ENCODE measurements at places on chromosomes 2 and 18. TPM values are rescaled to one million over a fixed set of nuclear protein-coding genes. Genes with fewer than 3 reads are reported as not detected.

DNA sequence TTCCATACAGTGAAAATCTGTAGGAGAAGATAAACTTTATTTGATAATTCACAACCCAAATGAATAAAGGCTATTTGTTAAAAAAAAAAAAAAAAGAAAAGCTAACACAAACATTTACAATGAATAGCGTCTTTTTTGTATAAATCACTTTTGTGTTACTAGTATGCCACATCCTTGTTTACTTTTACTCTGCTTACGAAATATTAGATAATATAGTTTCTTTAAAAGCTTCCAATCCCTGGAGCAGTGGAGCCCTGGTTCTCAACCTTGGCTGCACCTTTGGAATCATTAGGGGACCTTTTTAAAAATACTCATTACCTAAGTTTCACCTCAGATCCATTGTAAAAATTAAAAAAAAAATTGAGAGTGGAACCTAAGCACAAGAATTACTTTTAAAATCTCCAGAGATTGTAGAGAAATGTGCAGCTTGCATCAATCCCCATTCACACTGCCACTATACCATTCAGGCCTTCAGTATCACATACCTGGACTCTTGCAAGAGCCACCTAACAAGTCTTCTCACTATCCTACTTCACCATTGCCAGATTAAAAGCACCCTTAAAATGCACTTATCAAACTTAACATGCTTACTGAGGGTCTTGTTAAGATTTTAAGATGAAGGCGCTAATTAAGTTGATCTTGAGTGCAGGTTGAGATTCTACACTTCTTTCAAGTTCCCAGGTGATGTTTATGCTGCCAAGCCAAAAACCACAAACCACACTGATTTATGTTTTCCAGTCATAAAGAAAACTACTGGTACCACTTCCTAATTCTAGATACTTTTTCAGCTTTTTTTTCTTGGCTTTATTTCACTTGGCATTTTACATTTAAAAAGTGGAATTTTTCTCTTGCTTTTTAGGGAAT lies 59.7 kb upstream of the ZC3H15 start:
- DNase-seq, result no peak

DNA sequence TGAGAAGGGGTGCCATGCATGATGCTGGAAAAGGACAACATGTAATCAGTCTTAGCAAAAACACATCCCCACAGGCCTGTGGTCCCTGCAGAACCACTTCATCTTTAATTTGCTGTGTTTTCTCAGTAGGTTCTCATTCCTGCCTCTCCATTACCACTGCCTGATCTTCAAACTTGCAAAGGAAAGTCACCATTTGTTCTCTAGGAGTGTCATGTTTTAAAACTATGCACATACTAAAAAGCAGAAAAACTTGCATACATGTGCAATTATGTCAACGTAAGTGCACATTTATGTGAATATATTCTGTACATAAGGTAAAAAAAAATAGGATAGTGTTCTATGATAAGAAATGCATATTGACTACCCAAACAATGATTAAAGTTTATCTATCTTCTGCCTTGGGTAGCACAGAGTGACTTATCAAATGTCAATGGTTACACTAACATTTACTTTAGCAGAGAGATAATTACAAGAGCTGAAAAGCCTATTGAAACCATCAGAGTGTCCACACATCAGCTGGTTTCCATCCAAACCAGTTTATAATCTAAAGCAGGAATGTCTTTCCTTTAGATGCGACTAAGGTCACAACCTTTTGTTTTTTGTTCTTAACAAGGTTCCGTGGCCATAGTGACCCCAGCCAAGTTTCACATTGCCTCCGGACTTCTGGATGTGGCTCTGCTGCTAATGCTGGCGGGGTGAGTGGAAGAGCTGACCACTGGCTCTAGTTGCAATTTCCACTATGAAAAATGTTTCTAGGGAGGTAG lies 58.7 kb upstream of the RMDN2 start:
- no peak for DNase-seq

GRCh38 chr18:71673498-71673897 lies 870.6 kb downstream of the CBLN2 start:
- DNase-seq, result no peak

- no peak for DNase-seq
Measured at GRCh38 chr2:120452945-120453634, 107.2 kb downstream of the INHBB start.

- no peak for DNase-seq
Measured at GRCh38 chr2:236627193-236627592, 57.6 kb downstream of the ACKR3 start.

GRCh38 chr2:68391869-68392268 lies 26.8 kb downstream of the PLEK start:
- DNase-seq, result no peak

DNA sequence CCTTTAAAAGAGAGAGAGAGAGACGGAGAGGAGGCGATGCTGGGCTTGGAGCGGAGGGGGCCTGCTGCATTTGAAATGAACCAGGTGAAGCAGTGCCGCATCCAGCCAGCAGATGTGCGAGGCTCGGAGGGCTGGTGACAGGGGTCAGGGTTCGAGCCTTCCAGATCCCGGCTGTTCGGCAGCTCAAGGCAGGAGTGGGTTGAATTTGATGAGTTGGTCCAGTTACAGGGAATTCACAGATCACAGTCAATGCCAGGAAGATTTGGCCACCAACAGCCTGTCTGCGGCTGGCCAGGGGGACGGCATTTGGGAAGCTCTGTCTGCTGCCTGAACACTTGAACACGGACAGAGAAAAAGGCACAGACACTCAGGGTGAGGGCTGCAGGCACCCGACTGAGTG lies 48.6 kb downstream of the PTGR3 start:
- DNase-seq, result no peak

DNA sequence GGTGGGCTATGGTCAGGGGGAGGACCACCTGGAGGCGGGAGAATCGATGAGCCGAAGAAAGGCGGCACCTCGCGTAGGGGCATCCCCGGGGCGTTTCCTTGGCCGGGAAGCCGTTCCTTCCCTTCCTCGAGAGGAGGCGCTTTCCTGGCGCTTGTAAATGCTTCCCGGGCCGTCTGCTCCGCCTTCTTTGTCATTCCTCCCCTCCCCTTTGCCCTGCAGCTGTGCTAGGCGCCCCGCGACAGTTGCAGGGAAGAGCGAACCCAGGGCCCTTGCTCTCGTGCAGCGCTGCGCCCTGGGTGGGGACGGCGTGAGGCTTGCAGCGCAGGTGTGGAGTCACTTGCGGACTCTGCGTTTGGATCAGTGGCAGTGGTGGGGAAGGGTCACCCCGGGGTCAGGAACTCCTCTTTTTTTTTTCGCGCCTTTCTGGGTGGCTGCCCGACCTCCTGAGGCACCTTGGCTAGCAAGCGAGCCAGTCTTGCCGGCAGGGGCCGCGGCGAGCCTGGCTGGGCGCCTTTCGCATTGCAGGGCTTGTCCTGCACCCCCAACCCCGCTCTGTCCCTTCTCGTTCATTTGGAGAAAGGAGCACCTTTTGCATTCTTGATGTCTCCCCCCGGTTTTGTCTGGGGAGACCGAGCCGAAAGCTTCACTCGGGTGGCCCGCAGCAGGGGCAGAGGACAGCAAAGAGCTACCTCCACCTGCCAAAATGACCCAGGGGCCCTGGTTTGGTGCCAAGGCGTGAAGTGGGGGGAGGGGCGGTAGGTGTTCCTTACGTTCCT lies 858 bp downstream of the KCNS3 start:
- peak; percentile 72 for DNase-seq

GRCh38 chr2:42904576-42904876 lies 112.1 kb upstream of the HAAO start:
- DNase-seq, result no peak

- DNase-seq, result no peak
Measured at GRCh38 chr2:242063436-242063835, 193.9 kb downstream of the RTP5 start.

GRCh38 chr2:98145070-98145469 lies 58.1 kb downstream of the VWA3B start:
- DNase-seq, result no peak

GRCh38 chr2:28613633-28614501 lies 118.0 kb downstream of the PLB1 start:
- no peak for DNase-seq

- no peak for DNase-seq
Measured at GRCh38 chr2:233424154-233424951, 70.1 kb downstream of the DGKD start.

DNA sequence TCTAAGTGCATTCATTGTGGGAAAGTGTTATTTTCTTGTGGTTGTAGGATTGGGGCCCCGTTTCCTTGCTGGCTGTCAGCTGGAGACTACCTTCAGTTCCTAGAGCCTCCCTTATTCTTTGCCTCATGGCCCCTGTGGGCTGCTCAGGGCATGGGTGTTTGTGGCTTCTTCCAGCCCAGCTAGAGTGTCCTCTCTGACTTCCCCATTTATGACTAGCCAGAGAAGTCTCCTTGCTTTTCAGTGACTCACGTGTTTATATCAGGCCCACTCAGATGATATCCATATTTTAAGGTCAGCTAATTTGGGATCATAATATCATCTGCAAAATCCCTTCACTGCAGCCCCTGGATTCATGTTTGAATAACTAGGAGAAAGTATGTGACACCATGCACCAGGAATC lies 62.8 kb downstream of the DTNA start:
- no peak for DNase-seq

- DNase-seq, result no peak
Measured at GRCh38 chr2:163319006-163319405, 416.8 kb downstream of the FIGN start.

- no peak for DNase-seq
Measured at GRCh38 chr2:231425291-231425810, 29.8 kb downstream of the B3GNT7 start.

GRCh38 chr2:152189622-152190495 lies 14.3 kb upstream of the STAM2 start:
- peak; percentile 50 for DNase-seq

GRCh38 chr18:76507830-76508385 lies 12.9 kb upstream of the ZNF516 start:
- no peak for DNase-seq

DNA sequence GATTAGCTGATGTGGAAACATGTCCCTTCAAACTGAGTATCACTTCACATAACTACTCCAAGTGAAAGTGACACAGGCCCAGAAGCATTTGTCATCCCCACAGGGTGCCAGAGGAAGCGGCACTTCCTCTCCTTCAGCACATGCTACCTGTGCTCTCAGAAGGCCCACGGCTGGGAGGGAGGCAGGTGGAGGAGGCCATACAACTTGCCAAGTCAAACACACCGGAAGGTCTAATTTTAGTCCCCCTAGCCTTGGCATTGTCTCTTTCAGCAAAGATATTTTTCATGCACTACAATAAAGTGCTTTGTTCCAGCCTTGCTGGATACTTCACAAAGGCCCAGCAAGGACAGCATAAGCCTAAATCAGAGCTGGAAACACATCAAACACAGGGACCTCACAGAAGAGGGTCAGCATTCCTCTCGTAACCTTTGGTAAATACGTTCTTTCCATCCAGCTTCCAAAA lies 38.0 kb downstream of the VSNL1 start:
- DNase-seq, result no peak

GRCh38 chr2:216548901-216549331 lies 50.3 kb downstream of the RPL37A start:
- no peak for DNase-seq

GRCh38 chr2:25228848-25229278 lies 60.5 kb upstream of the POMC start:
- peak; percentile 98 for DNase-seq

GRCh38 chr2:217399291-217399690 lies 539.4 kb upstream of the TNP1 start:
- no peak for DNase-seq

DNA sequence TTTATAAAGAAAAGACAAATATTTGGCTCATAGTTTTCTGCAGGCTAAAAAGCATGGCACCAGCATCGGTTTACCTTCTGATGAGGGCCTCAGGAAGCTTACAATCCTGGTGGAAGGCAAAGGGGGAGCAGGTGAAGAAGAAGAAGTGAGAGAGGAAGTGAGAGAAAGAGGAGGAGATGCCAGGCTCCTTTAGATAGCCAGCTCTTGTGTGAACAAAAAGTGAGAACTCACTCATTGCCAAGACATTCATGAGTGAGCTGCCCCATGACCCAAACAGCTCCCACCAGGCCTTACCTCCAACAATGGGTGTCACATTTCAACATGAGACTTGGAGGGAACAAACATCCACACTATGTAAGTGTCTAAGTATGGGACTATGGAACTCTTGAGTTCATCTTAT lies 14.3 kb downstream of the CCDC150 start:
- DNase-seq, result no peak

- DNase-seq, result no peak
Measured at GRCh38 chr2:237411683-237412423, 2.1 kb downstream of the COL6A3 start.

DNA sequence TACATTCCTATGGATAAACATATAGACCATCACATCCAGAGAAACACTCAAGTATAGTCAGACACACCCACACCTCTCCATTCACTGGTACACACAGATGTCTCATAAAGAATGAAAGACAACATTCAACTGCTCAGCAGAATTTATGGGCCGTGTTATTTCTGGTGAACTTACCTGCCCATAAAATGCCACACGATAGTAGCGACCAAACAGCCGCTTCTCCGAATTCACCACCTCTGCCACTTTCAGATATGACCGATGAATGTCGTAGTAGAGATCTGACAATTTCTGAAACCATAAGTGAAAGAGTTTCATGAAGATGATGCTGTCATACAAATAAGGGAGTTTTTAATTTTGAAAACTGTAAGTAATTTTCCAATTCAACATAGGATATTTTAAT lies 70.7 kb upstream of the CCDC195 start:
- no peak for DNase-seq

- no peak for DNase-seq
Measured at GRCh38 chr2:80322958-80323357, 18.4 kb upstream of the LRRTM1 start.

- DNase-seq, result no peak
Measured at GRCh38 chr2:43073401-43073825, 153.0 kb downstream of the ZFP36L2 start.

DNA sequence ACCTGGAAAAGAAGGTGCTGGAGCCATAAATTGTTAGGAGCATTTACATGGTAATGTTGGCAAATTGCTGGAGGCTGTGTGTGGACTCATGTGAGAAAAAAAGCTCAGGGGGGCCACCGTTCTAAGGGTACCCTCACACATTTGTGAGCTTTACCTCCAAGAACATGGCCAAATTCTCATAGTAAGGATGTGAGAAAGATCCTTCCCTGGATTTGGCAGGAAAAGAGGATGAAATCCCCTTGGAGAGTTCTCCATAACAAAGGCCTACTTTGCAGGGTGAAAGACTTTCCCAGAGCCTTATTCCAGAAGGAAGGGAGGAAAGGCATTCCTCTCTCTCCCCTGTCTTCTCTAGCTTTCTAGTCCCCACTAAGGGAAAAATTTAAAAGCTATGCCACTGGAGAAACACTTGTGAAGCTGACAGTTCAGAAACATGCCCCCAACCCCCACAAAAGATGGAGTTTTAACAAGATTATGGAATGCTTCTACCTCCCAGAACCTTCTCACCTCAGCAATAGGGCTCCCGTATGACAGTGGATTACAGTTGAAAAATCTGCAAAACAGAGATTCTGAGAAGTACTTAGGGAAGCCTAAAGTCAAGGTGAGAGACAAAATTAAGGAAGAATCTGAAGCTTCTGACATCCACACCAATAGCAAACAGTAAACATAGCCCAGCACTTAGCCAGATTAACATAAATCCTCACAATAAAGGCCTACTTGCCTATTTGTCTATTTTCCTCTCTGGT lies 20.2 kb upstream of the ERMN start:
- DNase-seq, result no peak

The ACADL gene
- polyA plus RNA-seq, result not detected

The MERTK gene
- polyA plus RNA-seq, result 9.6 TPM

The PSMA8 gene
- polyA plus RNA-seq, result not detected

The AGBL5 gene
- 47.8 TPM for polyA plus RNA-seq

The FBXO36 gene
- 5.7 TPM for polyA plus RNA-seq

The GALR1 gene
- not detected for polyA plus RNA-seq

The SKA1 gene
- polyA plus RNA-seq, result 4.5 TPM

The NYAP2 gene
- polyA plus RNA-seq, result not detected

The FN1 gene
- 1,671 TPM for polyA plus RNA-seq

The LOXHD1 gene
- not detected for polyA plus RNA-seq

Data from SK-N-SH (cell line).